ENCODE measurements at places on chromosomes 6 and 20.

DNA sequence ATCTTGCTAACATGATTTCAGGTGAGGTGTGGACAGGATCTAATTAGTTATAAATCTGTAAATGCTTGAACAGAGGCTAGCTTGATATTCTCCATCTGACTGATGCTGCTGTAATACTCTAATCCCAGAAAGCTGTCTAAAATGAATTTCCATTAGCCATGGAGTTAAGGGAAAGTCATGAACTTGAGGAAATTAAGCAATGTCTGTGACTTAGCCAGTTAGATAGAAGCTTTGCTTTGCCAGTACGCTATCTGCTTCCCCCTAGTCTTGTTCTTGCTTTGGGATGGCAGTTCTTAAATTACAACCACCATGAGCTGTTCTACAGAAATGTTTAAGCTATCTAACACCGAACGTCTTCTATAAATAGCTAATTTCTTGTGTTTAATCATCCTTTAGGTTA, 195.7 kb downstream of the PRL start:
- no peak for DNase-seq

- no peak for DNase-seq
These were observed 409.4 kb upstream of the SASH1 start for GRCh38 chr6:147933224-147933623.

GRCh38 chr6:13522656-13523055, 35.3 kb upstream of the GFOD1 start:
- DNase-seq: no peak

- DNase-seq: no peak
These were observed 232.8 kb downstream of the CDH26 start for GRCh38 chr20:60191014-60191413.

GRCh38 chr20:50101887-50102286, 11.1 kb downstream of the UBE2V1 start:
- DNase-seq: no peak

GRCh38 chr20:38085026-38085425, 51.5 kb downstream of the RPRD1B start:
- no peak for DNase-seq

DNA sequence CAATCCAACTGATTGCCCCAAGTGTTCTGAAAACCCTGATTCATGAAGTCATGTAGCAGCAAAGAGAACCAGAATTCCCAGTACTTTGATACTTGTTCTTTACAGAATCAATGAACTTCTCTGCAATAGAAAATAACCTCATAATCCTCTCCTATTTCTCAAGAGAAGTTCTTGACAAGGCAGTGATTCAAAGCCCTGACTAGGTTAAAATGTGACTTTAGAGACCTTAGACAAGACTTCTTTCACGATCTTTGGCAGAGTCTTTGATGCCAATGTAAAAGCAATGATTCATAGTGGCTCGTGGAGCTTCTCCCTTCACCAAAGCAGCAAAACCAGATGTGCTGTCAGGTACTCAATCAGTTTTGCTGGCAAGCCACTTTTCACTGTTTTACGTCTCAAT, 95.2 kb downstream of the CDK19 start:
- DNase-seq: no peak

GRCh38 chr6:141491684-141492083, 641.0 kb upstream of the GJE1 start:
- DNase-seq: no peak

- no peak for DNase-seq
These were observed 25.1 kb downstream of the RSPO4 start for GRCh38 chr20:977021-977420.

- no peak for DNase-seq
These were observed 92.8 kb upstream of the FRMD1 start for GRCh38 chr6:168171673-168172353.

DNA sequence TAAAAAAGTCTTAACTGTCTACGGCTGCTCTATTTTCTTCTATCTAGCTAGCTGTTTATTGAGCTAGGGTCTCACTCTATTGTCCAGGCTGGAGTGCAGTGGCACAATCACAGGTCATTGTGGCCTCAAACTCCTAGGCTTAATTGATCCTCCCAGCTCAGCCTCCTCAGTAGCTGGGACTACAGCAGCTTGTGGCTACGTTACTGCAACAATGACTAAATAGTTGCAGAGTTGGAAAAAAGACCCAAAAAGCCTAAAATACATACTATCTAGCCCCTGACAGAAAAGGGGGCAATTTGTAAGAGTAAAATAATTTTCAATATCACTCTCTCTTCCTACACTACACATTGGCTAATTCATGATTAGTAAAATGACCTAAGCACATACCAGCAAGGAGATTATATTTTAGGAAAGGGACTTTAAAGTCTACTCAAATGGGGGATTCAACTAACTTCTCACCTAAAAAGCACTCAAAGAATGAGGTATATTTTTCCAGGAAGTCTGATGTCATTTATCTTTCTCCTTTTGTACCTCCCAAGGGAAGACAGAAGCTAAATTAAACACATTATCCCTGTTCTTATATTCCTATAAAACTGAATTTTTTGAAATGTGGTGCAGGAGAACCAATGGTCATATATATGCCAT, 82.8 kb downstream of the ZMYND8 start:
- DNase-seq: no peak

- DNase-seq: no peak
These were observed 4.0 kb upstream of the ADGRF5 start for GRCh38 chr6:46925563-46926253.

DNA sequence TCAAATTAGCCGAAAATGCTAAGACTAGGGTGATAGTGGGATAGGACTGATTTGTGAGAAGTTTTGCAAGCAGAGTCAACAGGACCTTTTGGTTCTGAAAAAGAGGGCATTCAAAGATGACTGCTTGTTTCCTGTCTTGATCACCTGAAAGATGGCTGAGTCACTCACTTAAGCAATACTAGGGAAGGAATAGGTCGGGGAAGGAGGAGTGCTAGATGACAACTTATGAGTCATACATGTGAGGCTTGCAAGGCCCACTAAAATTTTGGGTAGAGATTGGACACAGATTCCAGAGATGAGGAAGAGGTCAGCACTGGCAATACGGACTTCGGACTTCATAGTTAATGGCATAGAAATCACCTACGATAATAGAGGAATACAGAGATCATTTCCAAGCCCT, 89.2 kb downstream of the FAM83B start:
- no peak for DNase-seq

All from stimulated activated CD4-positive, alpha-beta T cell treated with anti-CD3 and anti-CD28 coated beads, Interleukin-2, amount 100 ng/mL, for 4 hours (primary cell).